Type B pancreatic cell (in vitro differentiated cells): ENCODE measurements at places on chromosomes 16 and 17. TPM values are rescaled to one million over a fixed set of nuclear protein-coding genes. Genes with fewer than 3 reads are reported as not detected.

- H3K36me3 ChIP-seq: no peaks in the 10 kb centered on the region
- H3K27me3 ChIP-seq: no peaks in the 10 kb centered on the region
- H3K4me1 ChIP-seq: no peaks in the 10 kb centered on the region
- DNase-seq: no peak
Observed at GRCh38 chr16:25966172-25967097, 274.7 kb downstream of the HS3ST4 start.

DNA sequence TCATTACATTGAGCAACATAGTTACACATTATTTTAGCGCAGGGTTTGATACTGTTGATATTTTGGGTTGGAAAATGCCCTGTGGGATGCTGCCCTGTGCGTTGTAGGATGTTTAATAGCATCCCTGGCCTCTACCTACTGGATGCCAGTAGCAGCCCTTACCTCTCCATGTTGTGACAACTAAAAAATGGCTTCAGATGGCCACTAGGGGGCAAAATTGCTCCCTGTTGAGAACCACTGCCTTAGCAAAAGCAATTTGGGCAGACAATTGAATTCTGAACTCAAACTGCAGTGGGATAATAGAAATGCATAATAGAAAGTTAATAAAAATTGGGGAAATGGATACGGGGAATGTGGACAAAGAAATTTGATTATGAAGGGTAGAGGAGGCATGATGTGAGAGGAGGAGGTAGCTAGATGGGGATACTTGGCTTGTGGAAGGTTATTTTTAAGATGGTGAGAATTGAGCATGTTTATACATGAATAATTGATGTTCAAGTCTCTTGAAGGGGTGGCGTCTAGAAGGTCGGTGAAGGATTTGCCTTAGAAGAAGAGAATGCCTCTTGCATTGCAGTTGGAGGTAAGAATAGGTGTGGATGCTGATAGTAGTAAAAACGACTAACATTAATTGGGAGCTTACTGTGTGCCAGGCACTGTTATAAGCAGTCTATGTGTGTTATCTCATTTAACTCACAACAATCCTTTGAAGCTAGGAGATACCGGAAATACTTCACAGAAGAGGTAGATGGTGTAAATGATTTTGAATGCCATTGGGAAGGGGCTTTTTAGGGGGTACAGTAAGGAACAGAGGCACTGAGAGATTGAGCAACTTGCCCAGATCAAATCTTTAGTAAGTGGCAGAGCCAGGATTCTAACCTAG lies 19.0 kb downstream of the HEATR9 start:
- H3K36me3 ChIP-seq: peaks cover 39% of the 10 kb centered on the region
- H3K4me1 ChIP-seq: no peaks in the 10 kb centered on the region
- no peaks in the 10 kb centered on the region for H3K27me3 ChIP-seq
- H3K27ac ChIP-seq: peak overlapping the region; percentile 19

The ZNRF1 gene
- total RNA-seq: 38.4 and 49.2 TPM in 2 replicates

The HYDIN gene
- total RNA-seq: 5.6 and 19.7 TPM in 2 replicates

The KLHDC4 gene
- 34.4 and 43.4 TPM in 2 replicates for total RNA-seq

DNA sequence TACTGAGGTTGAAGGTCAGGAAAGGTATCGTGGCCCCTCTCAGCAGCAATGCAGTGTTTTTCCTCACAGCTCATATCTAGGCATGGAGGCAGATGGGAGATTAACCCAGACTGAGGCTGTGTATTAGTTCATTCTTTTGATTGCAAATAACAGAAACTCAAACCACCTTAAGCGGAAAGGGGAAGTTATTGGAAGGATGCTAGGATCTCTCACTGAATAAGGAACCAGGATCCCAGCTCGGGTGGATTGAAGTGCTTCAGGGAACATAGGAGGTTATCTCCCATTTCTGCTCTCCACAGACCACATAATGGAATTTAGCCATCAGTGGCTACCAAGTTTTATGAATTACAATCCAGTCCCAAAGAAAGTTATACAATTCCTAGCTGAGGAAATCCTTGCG lies 8.2 kb downstream of the ZNF689 start:
- peaks cover 10% of the 10 kb centered on the region for H3K36me3 ChIP-seq
- peaks cover 11% of the 10 kb centered on the region for H3K4me1 ChIP-seq
- no peak for DNase-seq
- H3K27me3 ChIP-seq: no peaks in the 10 kb centered on the region
- no peak overlapping the region for H3K4me3 ChIP-seq

The LDHD gene
- 0.69 and 1.8 TPM in 2 replicates for total RNA-seq

GRCh38 chr16:47320546-47321310 lies 140.1 kb downstream of the ITFG1 start:
- no peak for DNase-seq
- no peak overlapping the region for H3K27ac ChIP-seq
- no peaks in the 10 kb centered on the region for H3K27me3 ChIP-seq

DNA sequence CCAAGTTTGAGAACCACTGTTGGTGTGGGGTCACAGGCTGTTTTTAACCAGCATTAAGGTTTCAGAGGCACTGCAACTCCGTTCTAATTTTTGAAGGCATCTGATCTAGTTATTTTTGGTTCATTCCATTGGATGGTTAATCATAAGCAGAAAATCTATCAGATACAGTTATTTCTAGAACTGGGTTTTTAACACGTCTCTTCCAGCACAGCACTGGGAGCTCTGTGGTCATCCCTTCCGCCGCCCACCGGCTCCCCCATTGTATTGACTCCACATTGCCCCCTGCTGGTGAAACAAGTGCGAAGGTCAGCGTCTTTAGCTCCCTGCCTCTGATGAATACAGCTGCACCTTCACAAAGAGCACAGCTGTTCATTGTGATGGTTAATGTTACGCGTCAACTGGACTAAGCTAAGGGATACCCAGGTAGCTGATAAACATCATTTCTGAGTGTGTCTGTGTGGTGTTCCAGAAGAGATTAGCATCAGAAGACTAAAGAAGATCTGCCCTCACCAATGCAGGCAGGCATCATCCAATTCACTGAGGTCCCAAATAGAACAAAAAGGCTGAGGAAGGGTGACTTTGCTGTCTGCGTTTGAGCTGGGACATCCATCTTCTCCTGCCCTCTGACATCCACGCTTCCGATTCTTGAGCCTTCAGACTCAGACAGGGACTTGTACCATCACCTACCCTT lies 8.5 kb downstream of the CCL18 start:
- no peak overlapping the region for H3K4me3 ChIP-seq
- no peak overlapping the region for H3K27ac ChIP-seq
- H3K36me3 ChIP-seq: no peaks in the 10 kb centered on the region
- H3K4me1 ChIP-seq: no peaks in the 10 kb centered on the region
- DNase-seq: no peak
- H3K27me3 ChIP-seq: peaks cover 9% of the 10 kb centered on the region

- H3K4me1 ChIP-seq: peaks cover 78% of the 10 kb centered on the region
- peak overlapping the region; percentile 13 for H3K27ac ChIP-seq
- H3K36me3 ChIP-seq: no peaks in the 10 kb centered on the region
- no peak for DNase-seq
Observed at GRCh38 chr16:54175169-54175551, 111.4 kb downstream of the IRX3 start.

DNA sequence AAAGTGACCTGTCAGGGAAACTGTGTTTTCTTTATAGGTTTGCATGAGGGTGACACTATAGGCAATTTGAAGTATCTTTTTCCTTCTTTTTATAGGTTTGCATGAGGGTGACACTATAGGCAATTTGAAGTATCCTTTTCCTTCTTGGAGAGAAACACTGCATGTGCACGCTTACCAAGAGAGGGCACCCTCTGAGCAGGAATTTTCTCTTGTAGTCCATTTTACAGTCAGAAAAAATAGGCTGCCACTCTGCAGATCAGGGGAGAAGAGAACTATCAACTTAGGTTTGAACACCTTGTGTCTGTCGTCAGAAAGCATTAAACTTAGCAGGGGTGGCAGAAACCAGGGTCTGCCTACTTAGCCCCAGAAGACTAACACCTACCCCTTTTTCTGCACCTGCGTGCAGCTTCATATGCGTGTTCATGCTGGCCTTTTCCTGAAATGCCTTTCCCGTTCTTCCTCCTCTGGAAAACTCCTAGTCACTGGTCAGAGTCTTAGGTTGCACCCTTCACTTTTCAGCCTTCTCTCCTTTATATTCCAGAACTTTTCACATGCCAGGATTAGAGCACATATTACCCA lies 16.4 kb upstream of the SMIM36 start:
- H3K27ac ChIP-seq: no peak overlapping the region
- peaks cover 22% of the 10 kb centered on the region for H3K4me1 ChIP-seq
- H3K36me3 ChIP-seq: no peaks in the 10 kb centered on the region
- no peak overlapping the region for H3K4me3 ChIP-seq
- H3K27me3 ChIP-seq: peaks cover 13% of the 10 kb centered on the region
- DNase-seq: no peak

The MEIOB gene
- total RNA-seq: not detected in 2 replicates

- peak within 1 kb of the TSS; percentile 87 for H3K4me3 ChIP-seq
- peak within 1 kb of the TSS; percentile 64 for H3K27ac ChIP-seq
- H3K36me3 ChIP-seq: peaks cover 3% of the 10 kb centered on the region
- DNase-seq: peak; percentile 74
Observed at GRCh38 chr17:7650509-7651096, at the start of gene ATP1B2. Gene ATP1B2 (plus strand): TSS chr17:7650926. CDS start chr17:7651519, 593 bp downstream.

The OR1D2 gene
- total RNA-seq: not detected in 2 replicates

The AIPL1 gene
- total RNA-seq: not detected in 2 replicates

The MYH3 gene
- total RNA-seq: 2.4 and 11.2 TPM in 2 replicates

- peaks cover 22% of the 10 kb centered on the region for H3K27me3 ChIP-seq
- H3K4me1 ChIP-seq: peaks cover 12% of the 10 kb centered on the region
- H3K4me3 ChIP-seq: peak overlapping the region; percentile 82
- peak overlapping the region; percentile 12 for H3K27ac ChIP-seq
Observed at GRCh38 chr17:40361063-40361924, 3.2 kb downstream of the GJD3 start.

DNA sequence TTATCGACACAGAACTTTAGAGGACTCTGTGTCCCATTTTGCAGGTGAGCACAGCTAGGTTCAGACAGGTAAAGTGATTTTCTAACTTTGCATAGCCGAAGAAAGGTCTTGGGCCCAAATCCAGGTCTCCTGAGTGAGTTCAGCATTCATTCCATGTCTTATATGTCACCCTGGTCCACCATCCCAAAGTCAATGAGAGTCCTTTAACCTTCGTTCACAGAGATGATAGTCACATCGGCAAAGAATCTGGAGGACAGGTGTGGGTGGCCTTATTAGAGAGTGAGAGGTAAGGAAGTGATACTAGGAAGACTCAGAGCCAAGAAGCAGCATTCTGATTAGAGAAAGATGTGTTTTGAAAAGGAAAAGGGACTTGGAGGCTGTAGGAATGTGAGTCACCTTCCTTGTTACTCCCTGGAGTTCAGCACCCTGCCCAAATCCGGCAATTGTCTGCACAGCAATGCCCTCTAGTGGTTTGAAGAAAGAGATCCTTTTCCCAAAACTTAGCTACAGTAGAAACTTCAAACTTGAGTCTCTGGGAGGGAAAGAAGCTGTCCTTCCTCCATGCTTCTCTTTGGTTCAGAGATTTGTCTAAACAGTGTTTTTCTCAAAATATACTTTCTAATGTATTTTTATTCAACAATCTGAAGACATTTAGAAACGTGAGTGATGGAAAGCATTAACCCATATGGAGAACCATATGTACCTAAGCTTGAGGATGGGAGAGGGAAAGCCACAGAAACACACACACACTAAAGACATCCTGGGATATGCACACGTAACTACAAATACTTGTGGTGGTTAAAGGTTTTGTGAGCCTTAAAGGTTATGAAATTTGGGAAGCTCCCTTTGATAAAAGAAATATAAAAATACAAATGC lies 96.4 kb upstream of the SHISA6 start:
- H3K27ac ChIP-seq: no peak overlapping the region
- no peaks in the 10 kb centered on the region for H3K36me3 ChIP-seq
- DNase-seq: no peak
- H3K27me3 ChIP-seq: peaks cover 21% of the 10 kb centered on the region
- H3K4me1 ChIP-seq: no peaks in the 10 kb centered on the region
- no peak overlapping the region for H3K4me3 ChIP-seq

DNA sequence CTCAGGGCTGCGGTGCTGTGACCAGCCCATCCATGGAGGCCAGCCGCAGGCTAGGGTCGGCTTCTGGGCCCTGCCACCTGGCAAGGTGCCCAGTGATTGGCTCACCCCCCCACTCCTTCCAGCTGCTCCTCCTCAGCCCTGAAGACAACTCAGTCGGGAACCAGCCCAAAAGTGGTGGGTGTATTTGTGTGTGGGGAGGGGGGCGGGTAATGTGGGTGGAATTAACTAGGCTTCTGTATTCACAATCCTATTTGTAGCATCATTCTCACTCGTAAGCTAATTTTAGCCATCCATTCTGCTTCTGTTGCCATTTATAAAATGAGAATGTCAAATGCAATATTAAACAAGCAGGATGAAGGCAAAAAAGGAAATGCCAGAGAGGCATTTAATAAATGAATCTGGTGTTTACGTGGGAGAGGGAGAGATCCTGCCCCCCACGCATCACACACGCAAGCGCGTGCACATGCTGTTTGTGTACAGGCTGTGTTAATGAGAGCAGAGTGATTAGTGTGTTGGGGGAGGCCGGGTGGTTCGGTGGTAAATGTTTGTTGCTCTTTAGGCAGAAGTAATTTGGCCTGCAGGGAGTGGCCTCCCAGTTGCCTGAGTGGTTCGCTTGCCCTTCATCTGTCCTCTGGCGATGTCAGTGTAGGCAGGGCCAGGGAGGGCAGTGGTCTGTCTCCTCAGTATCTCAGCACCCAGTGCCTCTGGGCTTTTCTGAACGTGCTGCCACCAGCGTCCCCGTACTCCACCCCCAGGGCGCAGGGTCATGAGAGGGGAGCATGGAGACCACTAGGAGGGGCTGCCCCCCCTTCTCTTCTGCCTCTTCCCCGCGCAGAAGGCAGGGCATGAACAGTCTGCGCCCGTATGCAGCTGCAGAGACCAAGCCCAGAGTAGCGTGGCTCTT lies 140.1 kb downstream of the CCDC182 start:
- peak overlapping the region; percentile 95 for H3K27ac ChIP-seq
- peak overlapping the region; percentile 75 for H3K4me3 ChIP-seq
- peaks cover 53% of the 10 kb centered on the region for H3K4me1 ChIP-seq
- H3K27me3 ChIP-seq: no peaks in the 10 kb centered on the region

DNA sequence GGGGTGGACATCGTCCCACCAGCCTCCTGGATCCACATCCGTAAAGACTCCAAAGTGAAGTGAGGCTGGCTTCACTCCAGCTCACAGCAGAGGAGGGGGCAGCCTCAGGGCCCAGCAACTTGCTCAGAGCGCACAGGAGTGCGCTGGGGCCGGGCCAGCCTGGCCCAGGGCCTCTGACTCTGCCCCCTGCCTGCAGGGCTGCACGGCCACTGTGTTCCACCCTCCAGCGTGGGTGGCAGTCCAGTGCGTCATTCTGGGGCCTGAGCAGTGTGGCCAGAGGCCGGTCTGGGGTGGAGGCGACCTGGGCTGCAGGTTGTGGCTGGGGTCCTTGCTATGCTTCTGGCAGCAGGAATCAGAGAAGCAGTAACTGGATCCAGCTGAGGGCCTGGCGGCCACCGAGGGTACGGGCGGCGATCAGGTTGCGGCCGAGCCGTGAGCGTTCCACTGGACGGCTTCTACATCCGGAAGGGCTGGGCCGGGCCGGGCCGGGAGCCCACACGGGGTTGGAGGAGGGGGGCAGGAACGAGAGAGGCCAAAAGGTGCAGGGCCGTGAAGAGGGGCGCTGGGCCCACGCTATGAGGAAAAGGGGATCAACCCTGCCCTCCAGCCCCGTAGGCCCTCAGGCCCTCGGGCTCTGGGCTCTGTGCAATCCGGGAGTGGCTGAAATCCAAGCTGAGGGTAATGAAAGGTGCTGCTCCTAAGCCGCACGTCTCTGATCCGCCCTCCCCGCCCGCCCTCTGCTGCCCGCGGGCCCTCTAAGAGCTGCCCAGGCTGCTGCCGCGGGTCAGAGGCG lies at the start of gene FSCN2:
Gene FSCN2, plus strand, starts transcription at position 787 of the 793 bp plus-strand sequence. CDS start 155 bp downstream, outside the sequence.
- H3K4me3 ChIP-seq: no peak within 1 kb of the TSS
- H3K36me3 ChIP-seq: no peaks in the 10 kb centered on the region
- H3K27me3 ChIP-seq: no peaks in the 10 kb centered on the region
- DNase-seq: no peak
- no peak within 1 kb of the TSS for H3K27ac ChIP-seq
